Posterior vena cava (tissue), 2 donors: ENCODE measurements at places on chromosomes 3 and 15. TPM values are rescaled to one million over a fixed set of nuclear protein-coding genes. Genes with fewer than 3 reads are reported as not detected.

- no peak for DNase-seq
Measured at GRCh38 chr3:71288269-71288930, 295.1 kb downstream of the FOXP1 start.

DNA sequence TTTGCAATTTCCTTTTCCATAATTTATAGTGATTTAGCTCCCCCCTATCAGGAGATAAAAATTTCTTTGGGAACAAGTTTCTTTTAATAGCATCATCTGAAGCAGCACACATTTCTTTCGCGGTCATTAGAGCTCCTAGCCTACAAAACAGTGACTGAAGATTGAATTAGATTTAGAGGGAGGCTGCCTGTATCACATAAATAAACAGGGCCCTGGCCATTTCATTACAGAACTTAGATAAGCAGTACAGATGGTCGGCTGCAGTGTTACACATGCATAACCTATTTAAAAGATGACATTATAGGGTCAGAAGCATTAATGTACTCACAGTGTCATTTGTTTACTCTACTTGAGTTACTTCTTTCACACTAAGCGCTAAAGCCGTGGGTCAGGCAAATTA is 81.4 kb upstream of the SLC25A26 start:
- DNase-seq = no peak

- no peak for DNase-seq
Measured at GRCh38 chr15:38024293-38025091, 90.1 kb downstream of the TMCO5A start.

FANCD2 gene
- total RNA-seq = 3.4 TPM

POLG gene
- total RNA-seq = 45.6 TPM

GRCh38 chr3:178851564-178851963 is 220.0 kb downstream of the ZMAT3 start:
- no peak for DNase-seq

- DNase-seq = no peak
Measured at GRCh38 chr3:79664455-79664854, 103.3 kb downstream of the ROBO1 start.

- DNase-seq = no peak
Measured at GRCh38 chr15:65577129-65577996, 33.6 kb downstream of the INTS14 start.

- DNase-seq = no peak
Measured at GRCh38 chr15:42456531-42456930, 34.4 kb downstream of the ZNF106 start.

OCA2 gene
- total RNA-seq = 1.4 TPM

MEGF11 gene
- total RNA-seq = 0.05 TPM

GRCh38 chr3:159788291-159788690 is 200.3 kb upstream of the IL12A start:
- no peak for DNase-seq

KIF7 gene
- 15.3 TPM for total RNA-seq

GRCh38 chr3:31848163-31848818 is 132.8 kb downstream of the OSBPL10 start:
- no peak for DNase-seq

GRCh38 chr3:104596551-104596950 is 770.2 kb upstream of the ALCAM start:
- DNase-seq = no peak

GRCh38 chr3:172065967-172066762 is 26.8 kb downstream of the FNDC3B start:
- DNase-seq = no peak

DNA sequence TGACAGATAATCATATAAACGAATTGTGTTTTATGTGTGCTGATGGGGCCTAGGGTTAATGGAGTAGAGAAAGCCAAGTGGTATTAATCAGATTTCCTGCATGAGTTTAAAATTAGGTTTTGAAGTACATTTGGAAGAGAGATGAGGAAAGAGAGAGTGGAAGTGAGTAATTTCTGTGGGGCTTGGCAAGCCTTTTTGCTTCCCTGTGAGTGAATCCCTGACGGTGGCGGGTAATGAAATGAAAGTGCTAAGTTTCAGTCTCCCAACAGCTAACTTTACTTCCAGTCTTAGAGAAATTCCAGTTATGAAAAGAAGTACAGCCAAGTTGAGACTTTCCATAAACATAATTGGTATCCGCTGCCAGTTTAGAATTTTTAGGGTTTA is 139.4 kb downstream of the BBX start:
- no peak for DNase-seq

DNA sequence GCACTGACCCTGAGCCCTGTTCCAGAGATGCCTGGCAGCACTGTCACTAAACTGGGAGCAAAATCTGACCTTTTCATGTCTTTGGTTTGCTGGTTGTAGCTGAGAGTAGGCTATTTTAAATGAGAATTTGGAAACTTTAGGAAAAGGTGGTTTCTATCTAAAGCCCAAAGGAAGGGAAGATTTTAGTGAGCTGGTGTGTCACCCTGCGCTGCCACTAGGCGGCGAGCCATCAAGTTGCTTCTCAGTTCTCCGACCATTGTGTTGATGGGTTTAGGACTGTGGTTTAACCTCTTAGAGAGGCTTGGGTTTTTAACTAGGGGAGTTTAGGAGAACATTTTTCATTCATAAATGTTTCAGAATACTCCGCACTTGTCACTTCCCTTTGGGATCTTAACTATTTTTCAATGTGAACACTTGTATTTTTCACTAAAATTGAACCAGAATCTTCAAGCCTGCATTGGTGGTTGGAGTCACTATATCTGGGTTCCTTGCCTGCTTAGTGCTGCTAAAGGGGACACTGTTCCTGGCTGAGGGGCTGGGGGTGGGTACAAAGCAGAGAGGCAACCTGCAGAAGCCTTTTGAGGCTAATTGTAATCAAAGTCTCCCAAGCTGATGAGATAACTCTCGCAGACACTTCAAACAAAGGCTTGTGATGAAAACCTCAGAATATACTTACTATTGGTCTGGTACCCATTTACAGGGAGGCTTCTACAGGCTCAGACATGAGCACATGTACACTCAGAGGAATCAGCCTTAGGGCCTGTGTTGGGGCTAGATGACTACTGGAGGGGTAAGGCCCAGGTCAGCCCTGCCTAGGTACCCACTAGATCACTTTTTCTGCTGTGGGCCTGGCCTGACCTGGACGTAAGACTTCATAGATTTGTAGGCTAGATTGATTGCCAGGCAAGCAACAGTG is 16.8 kb downstream of the EXOSC7 start:
- DNase-seq = no peak

FOXL2 gene
- not detected for total RNA-seq

SNTN gene
- total RNA-seq = not detected
